ENCODE measurements at places on chromosomes 7 and 10.

GRCh38 chr10:75250934-75251333, 15.2 kb upstream of the COMTD1 start:
- no peak for DNase-seq

- no peak for DNase-seq
Measured at GRCh38 chr10:101567165-101568006, 20.7 kb downstream of the POLL start.

DNA sequence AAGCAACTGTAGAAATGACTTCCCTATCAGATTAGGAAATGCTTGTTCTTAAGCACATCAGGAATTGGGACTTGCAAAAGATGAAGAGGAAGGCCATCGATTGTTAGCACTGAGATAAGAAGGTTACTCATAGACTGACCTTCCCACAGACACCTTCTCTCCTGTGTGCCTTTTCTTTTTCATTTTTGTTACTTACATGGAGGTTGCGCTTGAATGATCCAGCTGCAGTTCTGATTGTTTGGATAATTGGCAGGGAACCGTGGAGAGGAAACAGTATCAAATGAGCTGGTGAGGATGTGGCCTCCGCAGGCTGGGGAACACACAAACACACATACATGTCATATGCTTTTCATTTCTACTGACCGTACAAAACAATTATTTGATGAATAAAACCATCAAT, 134.9 kb upstream of the RSU1 start:
- no peak for DNase-seq

- no peak for DNase-seq
Measured at GRCh38 chr7:149686449-149686848, 86.9 kb downstream of the ZNF467 start.

GRCh38 chr10:125850766-125851731, 27.7 kb downstream of the BCCIP start:
- DNase-seq: no peak
